ENCODE measurements at places on chromosomes 1 and 21. TPM values are rescaled to one million over a fixed set of nuclear protein-coding genes. Genes with fewer than 3 reads are reported as not detected.

GRCh38 chr1:222454186-222454585 lies 93.7 kb downstream of the HHIPL2 start:
- H3K27me3 ChIP-seq: no peaks in the 10 kb centered on the region
- no peak overlapping the region for H3K4me3 ChIP-seq
- no peak overlapping the region for H3K27ac ChIP-seq

DISC1 gene
- total RNA-seq: 14.4 TPM

- no peaks in the 10 kb centered on the region for H3K27me3 ChIP-seq
- peaks cover 45% of the 10 kb centered on the region for H3K36me3 ChIP-seq
- no peaks in the 10 kb centered on the region for H3K4me1 ChIP-seq
- no peak overlapping the region for H3K4me3 ChIP-seq
- no peak overlapping the region for H3K27ac ChIP-seq
Measured at GRCh38 chr1:26450908-26451307, 18.8 kb downstream of the DHDDS start.

DNA sequence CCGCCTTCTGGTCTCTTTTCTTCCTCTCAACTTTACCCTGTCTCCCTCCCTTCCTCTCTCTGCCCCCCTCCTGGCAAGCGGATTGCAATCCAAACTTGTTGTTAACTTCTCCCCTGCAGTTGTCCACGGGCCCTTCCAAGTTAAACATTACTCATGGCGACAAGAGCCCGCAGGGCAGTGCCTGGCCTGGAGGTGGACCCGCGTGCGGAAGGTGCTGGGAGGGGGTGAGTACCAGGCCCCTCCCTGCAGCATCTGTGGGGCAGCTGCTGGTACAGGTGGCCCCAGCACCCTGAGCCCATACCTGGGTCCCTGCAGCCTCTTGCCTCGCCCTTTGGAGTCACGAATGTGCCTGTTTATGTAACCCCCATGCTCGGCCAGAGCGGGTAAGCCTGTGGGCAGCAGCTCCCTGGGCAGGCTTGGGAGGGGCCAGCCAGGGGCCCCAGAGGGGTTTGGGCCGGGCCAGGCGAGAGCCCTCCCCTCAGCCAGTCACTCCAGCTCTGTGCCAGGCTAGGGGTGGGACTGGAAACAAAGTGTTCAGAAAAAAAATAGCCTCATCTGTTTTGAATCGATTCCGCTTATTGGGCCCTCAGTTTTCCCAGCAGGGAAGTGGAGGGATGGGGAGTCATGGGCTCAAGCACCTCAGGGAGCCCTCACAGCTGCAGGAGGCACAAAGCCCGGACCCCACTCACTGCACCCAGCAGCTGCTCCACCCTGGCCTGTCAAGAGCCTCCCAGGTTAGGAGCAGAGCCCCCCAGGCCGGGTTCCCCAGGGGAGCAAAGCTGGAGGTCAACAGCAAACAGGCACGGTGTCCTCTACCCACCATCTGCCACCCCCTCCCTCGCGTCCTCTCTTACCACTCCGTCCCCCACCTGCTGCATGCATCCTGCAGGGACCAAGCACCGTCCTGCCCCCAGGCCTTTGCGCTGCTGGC lies 14.0 kb upstream of the FAAP20 start:
- H3K36me3 ChIP-seq: no peaks in the 10 kb centered on the region
- no peaks in the 10 kb centered on the region for H3K27me3 ChIP-seq
- no peak overlapping the region for H3K27ac ChIP-seq

OR10J1 gene
- total RNA-seq: not detected

HES2 gene
- not detected for total RNA-seq

DNA sequence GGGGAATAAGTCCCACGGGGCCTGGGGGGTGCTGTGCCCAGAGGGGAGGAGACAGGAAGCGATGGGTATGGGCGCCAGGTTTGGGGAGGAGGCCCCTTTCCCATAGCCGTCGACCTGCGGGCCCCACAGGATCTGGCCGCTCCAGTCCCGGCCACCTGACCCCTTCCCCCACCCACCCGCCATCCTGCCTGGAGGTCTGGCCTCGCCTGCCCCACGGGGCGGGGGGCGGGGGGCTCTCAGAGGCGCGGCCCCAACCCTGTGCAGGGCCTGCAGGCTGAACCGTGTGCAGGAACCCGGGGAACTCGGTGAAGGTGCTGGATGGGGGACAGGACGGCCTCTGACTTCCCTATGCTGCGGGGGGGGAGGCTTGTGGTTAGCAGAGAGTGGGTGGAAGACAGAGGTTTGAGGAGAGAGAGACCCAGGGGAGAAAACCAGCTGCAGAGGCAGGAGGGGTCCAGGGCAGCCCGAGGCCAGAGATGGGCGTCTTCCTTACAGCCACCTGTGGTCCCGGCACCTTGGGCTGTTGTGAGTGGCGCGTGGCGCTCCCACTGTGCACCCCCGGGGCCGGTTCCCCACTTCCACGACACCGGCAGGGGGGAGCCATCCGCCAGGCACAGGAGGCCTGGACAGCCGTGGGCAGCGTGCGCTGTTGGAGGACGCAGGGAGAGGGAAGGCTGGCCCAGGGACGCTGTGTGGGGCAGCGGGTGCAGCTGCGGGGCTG lies 2.5 kb upstream of the TNFRSF18 start:
- H3K27me3 ChIP-seq: no peaks in the 10 kb centered on the region
- peaks cover 1% of the 10 kb centered on the region for H3K36me3 ChIP-seq
- peak; percentile 61 for DNase-seq
- H3K4me1 ChIP-seq: peaks cover 29% of the 10 kb centered on the region
- peak overlapping the region; percentile 85 for H3K27ac ChIP-seq
- H3K4me3 ChIP-seq: peak overlapping the region; percentile 73

- H3K4me3 ChIP-seq: no peak overlapping the region
- no peaks in the 10 kb centered on the region for H3K4me1 ChIP-seq
- no peak overlapping the region for H3K27ac ChIP-seq
- DNase-seq: no peak
- no peaks in the 10 kb centered on the region for H3K36me3 ChIP-seq
Measured at GRCh38 chr1:56139836-56140235, 439.5 kb downstream of the PLPP3 start.

EDN2 gene
- not detected for total RNA-seq

DNA sequence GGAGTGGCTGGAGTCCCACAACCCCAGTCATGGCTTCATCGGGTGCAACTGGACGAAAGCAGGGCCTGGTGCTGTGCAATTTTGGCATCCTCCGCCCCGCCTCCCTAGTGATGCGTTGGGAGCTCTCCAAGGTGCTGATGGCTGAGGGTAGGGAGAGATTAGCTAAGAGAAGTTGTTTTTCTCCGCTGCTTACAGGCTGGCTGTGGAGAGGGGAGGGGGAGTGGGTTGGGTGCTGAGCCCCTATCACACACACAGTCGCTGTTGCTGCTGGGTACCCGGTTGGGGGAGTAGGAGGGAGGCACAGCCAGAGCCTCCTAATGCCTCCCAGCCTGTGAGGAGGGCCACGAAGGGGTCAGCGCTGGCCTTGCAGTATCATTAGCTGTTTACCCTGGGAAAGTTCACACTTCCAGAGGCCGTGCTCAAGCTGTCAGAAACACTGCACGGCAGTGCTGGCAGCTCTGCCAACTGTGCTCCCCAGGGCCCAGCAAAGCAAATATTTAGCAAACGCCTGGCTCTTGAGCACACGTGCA lies 110.0 kb downstream of the GRIK3 start:
- no peaks in the 10 kb centered on the region for H3K27me3 ChIP-seq
- DNase-seq: peak; percentile 68
- no peak overlapping the region for H3K27ac ChIP-seq
- no peaks in the 10 kb centered on the region for H3K36me3 ChIP-seq
- no peak overlapping the region for H3K4me3 ChIP-seq

DCDC2B gene
- 0.16 TPM for total RNA-seq

DNA sequence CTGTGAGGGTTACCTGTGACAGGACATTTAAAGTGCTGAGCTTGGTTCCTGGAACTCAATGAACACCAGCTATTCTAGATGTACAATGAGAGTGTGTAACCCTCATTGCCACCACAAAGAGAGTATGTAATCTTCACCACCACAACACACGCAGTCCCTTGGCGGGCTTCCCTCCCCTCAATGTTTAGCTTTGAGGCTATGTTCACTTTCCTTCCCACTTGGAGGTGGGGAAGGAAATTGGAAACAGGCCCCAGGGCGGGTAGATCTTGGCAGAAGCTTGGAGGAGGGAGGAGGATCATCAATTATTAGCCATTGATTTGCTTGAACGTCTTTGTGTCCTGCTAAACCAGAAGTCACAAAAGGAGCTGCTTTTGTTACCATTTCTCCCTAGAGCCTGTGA lies 8.3 kb upstream of the COL16A1 start:
- peaks cover 28% of the 10 kb centered on the region for H3K4me1 ChIP-seq
- H3K4me3 ChIP-seq: no peak overlapping the region
- no peaks in the 10 kb centered on the region for H3K36me3 ChIP-seq
- no peak overlapping the region for H3K27ac ChIP-seq
- H3K27me3 ChIP-seq: peaks cover 75% of the 10 kb centered on the region
- no peak for DNase-seq

DNA sequence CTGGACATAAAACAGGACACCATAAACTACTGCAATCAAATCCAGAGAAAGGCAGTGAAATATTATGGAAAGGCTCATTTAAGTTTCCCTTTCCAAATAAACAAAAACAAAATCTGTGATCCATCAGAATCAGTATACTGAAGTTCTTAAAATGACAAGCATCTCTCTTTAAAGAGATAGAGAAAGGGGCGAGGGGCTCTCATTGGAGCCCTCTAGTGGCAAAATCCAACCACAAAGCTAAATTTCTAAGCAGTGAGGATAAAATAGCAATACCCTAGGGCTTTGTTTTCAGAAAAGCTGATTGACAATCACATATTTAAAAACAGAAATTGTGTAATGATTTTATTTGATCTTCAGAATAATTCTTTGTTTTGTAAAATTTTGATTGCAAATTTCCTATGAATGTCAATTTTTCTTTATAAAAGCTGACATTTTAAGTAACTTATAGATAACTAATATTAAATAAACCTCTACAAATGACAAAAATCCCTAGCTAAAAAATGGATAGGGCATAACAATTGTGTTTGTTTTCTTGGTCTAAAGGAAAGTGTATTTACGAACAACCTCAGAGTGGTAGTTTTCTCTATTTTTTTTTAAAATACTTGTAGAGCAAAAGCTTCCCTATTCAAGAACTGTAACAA lies 138.2 kb downstream of the COL24A1 start:
- no peaks in the 10 kb centered on the region for H3K27me3 ChIP-seq
- H3K4me1 ChIP-seq: no peaks in the 10 kb centered on the region
- no peak overlapping the region for H3K4me3 ChIP-seq

DNA sequence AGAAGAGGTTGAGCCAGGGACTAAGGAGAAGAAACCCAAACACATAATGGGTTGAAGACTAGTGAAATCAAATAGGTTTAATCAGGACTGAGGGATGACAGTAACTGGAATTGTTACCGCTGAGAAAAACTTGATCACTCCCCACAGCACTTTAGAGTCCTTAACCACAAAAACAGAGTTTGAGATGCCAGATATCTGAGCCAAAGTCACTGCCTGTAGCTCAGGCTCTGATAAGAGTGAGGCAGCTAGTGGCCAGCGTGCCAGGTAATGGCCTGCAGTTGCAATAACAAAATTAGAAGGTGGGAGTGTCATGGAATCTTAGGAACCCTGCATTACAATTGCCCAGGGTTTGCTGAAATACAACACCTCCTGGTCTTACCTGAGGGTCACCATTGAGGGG lies 48.0 kb downstream of the PRKAB2 start:
- no peak for DNase-seq
- peaks cover 39% of the 10 kb centered on the region for H3K27me3 ChIP-seq
- no peak overlapping the region for H3K4me3 ChIP-seq
- H3K27ac ChIP-seq: no peak overlapping the region
- no peaks in the 10 kb centered on the region for H3K4me1 ChIP-seq

PPP1R8 gene
- 57.4 TPM for total RNA-seq

ANGPTL1 gene
- total RNA-seq: not detected

Measured in activated CD8-positive, alpha-beta memory T cell treated with anti-CD3 and anti-CD28 coated beads, Interleukin-2, amount 10 ng/mL, durations not matched to agents 7 days and 5 days (primary cell).